Endothelial cell (in vitro differentiated cells): ENCODE measurements at places on chromosomes 2 and 18. TPM values are rescaled to one million over a fixed set of nuclear protein-coding genes. Genes with fewer than 3 reads are reported as not detected.

DNA sequence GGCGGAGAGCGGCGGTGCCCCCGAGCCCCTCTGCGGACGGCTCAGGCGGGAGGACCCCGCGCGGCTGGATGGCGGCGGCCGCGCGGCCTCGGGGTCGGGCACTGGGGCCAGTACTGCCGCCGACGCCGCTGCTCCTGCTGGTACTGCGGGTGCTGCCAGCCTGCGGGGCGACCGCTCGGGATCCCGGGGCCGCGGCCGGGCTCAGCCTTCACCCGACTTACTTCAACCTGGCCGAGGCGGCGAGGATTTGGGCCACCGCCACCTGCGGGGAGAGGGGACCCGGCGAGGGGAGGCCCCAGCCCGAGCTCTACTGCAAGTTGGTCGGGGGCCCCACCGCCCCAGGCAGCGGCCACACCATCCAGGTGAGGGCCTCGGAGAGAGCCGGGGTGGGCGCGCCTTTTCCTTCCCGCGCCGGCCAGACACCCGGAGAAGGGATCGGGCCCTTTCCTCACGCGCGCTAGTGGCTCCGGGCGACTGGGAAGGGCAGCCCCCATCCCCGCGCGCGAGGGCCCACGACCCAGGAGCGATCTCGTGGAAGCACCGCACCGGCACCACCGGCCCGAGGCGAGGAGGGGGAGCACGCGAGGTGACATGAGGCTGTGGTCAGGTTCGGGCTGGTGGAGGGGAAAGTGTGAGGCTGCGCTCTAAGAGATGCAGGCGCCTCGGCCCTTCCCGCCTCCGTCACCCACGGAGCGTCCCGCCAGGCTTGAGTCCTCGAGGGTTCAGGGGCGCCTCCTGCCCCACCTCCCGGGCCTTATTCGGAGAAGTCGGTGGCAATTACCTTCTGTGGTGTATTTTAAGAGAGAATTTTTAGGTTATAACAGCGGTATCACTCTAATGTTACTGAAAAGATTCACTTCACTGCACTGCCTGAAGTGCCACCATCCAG is 607 bp downstream of the LAMA3 start:
- H3K4me1 ChIP-seq: peaks cover 5% of the 10 kb centered on the region
- no peak overlapping the region for H3K4me3 ChIP-seq
- DNase-seq: peak; percentile 14

GRCh38 chr2:236175548-236176150 is 7.5 kb upstream of the GBX2 start:
- H3K27ac ChIP-seq: no peak overlapping the region
- peaks cover 23% of the 10 kb centered on the region for H3K4me1 ChIP-seq
- peaks cover 16% of the 10 kb centered on the region for H3K27me3 ChIP-seq
- H3K36me3 ChIP-seq: no peaks in the 10 kb centered on the region
- no peak for DNase-seq
- H3K4me3 ChIP-seq: no peak overlapping the region

DNA sequence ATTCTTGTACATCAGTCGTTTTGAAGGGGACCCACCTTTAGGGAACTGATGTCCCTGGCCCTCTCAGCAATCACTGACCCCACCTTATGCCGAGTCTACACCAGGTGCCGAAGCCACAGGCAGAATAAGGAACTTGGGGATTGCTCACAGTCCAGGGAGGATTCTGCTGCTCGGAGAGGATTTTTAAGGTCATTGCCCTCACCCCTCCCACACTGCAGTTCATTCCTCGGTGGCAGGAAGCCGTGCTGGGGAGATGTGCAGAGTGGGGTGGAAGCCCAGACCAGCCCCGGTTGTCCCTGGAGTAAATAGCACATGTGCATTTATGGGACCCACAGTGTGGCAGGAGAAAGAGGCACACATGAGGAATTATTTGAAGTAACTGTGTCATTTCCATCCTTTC is 50.4 kb downstream of the PLB1 start:
- H3K4me1 ChIP-seq: peaks cover 21% of the 10 kb centered on the region
- H3K4me3 ChIP-seq: no peak overlapping the region
- no peak for DNase-seq
- no peak overlapping the region for H3K27ac ChIP-seq

DNA sequence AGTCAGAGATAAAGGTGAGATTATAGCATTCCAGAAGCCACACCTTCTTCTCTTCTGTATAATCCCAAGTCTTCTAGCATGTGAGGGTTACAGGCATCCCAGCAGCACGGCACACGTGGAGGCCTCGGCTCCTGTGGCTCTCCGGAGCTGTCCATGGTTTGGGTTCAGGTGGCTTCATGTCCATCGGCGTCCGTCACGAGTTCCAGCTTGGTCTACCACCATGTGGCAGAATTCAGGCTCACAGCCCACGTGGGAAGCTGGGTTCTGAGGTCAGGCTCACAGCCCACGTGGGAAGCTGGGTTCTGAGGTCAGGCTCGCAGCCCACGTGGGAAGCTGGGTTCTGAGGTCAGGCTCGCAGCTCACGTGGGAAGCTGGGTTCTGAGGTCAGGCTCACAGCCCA is 378.3 kb upstream of the SALL3 start:
- DNase-seq: no peak
- H3K27me3 ChIP-seq: peaks cover 7% of the 10 kb centered on the region
- H3K27ac ChIP-seq: no peak overlapping the region
- no peaks in the 10 kb centered on the region for H3K4me1 ChIP-seq
- H3K36me3 ChIP-seq: peaks cover 29% of the 10 kb centered on the region
- no peak overlapping the region for H3K4me3 ChIP-seq

- peaks cover 55% of the 10 kb centered on the region for H3K4me1 ChIP-seq
- H3K36me3 ChIP-seq: peaks cover 5% of the 10 kb centered on the region
Observed at GRCh38 chr2:120237491-120237902, 14.3 kb upstream of the TMEM185B start.

GRCh38 chr18:46411867-46412690 is 244.9 kb downstream of the LOXHD1 start:
- DNase-seq: no peak
- H3K36me3 ChIP-seq: no peaks in the 10 kb centered on the region
- peaks cover 1% of the 10 kb centered on the region for H3K27me3 ChIP-seq

- H3K27ac ChIP-seq: no peak overlapping the region
- H3K4me3 ChIP-seq: no peak overlapping the region
- H3K27me3 ChIP-seq: no peaks in the 10 kb centered on the region
- H3K36me3 ChIP-seq: peaks cover 3% of the 10 kb centered on the region
Observed at GRCh38 chr2:158045362-158045761, 56.3 kb upstream of the UPP2 start.

DNA sequence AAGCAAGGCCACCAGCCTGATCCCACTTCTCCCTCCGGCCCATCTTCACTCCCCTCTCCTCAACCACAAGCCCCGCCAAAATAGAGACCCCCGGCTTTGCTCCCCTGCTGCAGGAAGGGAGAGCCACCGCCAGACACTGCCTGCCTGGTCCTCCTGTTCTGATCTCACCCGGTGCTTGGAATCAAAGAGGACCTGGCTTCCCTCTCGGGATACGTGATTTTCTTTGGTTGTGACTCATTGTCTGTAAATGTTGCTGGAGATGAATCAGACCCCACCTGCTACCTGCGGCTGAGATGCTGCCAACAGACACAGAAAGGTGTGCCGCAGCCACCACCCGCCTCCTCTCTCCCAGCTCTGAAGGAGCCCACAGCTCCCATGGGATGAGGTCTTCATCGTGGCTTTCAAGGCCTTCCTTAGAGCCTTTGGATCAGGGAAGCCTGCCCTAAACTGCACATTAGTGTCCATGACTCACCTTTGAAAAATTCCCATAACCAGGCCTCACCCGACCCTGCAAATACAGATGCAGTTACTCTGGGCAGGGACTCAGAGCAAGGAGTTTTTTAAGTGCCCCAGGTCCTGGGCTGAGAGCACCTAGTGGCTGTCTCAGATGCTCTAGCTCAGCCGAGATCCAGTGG is 79.4 kb upstream of the ZNF532 start:
- no peak overlapping the region for H3K4me3 ChIP-seq
- peaks cover 22% of the 10 kb centered on the region for H3K4me1 ChIP-seq
- H3K27me3 ChIP-seq: peaks cover 3% of the 10 kb centered on the region

GRCh38 chr2:69166812-69167468 is 154.0 kb downstream of the ANTXR1 start:
- H3K36me3 ChIP-seq: peaks cover 3% of the 10 kb centered on the region
- no peak for DNase-seq
- H3K27me3 ChIP-seq: peaks cover 3% of the 10 kb centered on the region
- no peak overlapping the region for H3K27ac ChIP-seq
- H3K4me3 ChIP-seq: peak overlapping the region; percentile 43
- peaks cover 28% of the 10 kb centered on the region for H3K4me1 ChIP-seq

DNA sequence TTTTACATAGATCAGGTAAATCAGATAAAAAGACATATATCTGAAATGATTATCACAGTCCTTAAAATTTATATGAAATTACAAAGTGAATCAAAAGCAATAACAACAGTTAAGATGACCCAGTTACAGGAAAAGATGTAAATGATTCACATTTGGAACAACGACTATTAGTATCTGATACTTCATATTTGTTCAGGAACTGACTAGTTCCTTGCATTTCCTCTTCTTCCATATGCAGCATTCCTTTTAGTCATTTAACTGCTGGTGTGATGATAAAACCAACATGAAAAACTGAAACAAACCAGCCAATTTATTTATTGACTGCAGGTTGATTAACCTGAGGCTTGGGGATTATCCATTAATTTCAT is 75.2 kb downstream of the RBMS1 start:
- H3K27ac ChIP-seq: no peak overlapping the region
- peaks cover 8% of the 10 kb centered on the region for H3K36me3 ChIP-seq
- DNase-seq: no peak
- H3K4me1 ChIP-seq: peaks cover 23% of the 10 kb centered on the region
- no peak overlapping the region for H3K4me3 ChIP-seq
- H3K27me3 ChIP-seq: peaks cover 1% of the 10 kb centered on the region

- H3K27me3 ChIP-seq: peaks cover 23% of the 10 kb centered on the region
- peaks cover 2% of the 10 kb centered on the region for H3K36me3 ChIP-seq
- no peak overlapping the region for H3K4me3 ChIP-seq
- H3K4me1 ChIP-seq: peaks cover 11% of the 10 kb centered on the region
- H3K27ac ChIP-seq: no peak overlapping the region
- no peak for DNase-seq
Observed at GRCh38 chr2:219576505-219577388, 4.6 kb downstream of the INHA start.

DNA sequence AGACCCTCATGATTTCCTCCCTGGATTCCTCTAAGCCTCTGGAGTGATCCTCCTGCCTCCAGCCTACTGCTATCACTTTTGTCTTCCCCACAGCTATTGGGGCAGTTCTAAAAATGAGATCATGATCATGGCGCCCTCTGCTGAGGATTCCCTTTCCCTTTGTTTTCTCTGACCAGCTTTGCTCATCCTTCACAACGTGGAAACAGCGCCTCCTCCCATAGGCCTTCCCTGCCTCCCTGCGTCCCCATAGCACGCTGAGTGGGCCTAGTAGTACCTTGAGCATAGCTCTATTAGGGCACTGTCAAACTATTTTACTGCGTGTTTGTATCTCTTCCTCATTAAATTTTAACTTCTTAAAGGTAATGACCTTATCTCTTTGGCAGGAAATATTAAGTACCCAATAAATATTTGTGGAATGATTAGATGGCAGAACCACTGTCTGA is 207.0 kb upstream of the FANCL start:
- no peak overlapping the region for H3K4me3 ChIP-seq
- H3K4me1 ChIP-seq: peaks cover 7% of the 10 kb centered on the region
- H3K27ac ChIP-seq: no peak overlapping the region
- H3K27me3 ChIP-seq: no peaks in the 10 kb centered on the region

DNA sequence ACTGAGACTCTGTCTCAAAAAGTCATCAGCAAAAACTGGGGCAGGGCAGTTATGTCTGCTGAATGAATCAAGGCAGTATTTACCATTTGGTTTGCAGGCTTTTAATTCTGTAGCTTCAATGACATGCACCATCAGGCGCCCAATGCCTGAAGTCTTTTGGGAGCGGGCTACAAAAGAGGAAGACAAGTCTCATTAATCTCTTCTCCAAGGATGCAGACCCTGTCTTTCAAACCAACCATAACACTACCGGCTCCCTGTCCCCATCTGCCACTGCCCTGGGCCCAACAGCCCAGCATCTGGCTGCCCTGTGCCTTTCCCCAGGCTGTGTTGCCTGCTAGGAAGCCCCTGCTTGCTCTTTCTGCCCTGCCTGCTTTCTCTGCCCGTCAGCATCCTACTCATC is 30.3 kb downstream of the FAM228A start:
- no peak overlapping the region for H3K27ac ChIP-seq
- peaks cover 72% of the 10 kb centered on the region for H3K36me3 ChIP-seq

GRCh38 chr2:129798301-129798581 is 181.2 kb upstream of the RAB6C start:
- H3K4me3 ChIP-seq: no peak overlapping the region
- H3K27ac ChIP-seq: no peak overlapping the region
- H3K4me1 ChIP-seq: no peaks in the 10 kb centered on the region

DNA sequence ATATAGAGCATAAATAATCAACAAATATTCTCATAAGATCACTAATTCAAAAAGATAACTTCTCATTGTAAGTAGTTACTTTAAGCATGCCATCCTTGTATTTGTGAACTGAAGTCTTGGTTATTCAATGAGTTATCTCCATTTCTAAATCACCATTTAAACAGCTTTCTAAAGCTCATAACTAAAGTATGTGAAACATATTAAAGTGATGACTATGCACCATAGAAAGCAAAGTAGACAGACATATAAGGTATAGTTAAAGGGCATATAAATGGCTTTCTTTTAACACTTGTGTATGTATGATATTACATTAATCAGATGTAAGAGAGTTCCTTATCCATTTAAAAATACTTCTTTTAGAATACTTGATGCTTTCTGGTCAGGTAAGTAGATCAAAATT is 83.5 kb downstream of the IKZF2 start:
- H3K27me3 ChIP-seq: no peaks in the 10 kb centered on the region
- H3K27ac ChIP-seq: no peak overlapping the region
- H3K4me3 ChIP-seq: no peak overlapping the region
- peaks cover 6% of the 10 kb centered on the region for H3K4me1 ChIP-seq
- DNase-seq: no peak

DNA sequence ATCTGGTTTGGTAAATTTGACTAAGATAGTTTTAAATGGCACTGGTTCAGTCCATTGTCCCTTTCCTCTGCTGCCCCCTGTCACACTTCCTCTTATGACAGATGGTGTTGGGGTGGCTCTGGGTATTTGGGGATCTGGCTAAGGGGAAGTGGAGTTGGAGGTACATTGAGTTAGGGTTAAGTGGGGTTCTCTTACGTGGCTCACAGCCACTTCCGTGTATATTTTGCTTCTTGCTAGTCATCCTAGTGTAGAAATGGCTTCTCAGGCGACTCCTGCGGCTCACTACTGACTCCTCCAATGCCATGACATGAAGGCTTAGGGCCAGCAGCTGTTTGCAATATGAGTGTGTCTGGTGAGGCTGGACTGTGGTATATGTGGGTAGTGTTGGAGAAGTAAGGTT is 187.0 kb downstream of the HAUS1 start:
- H3K36me3 ChIP-seq: no peaks in the 10 kb centered on the region
- DNase-seq: no peak
- H3K4me1 ChIP-seq: peaks cover 16% of the 10 kb centered on the region
- no peak overlapping the region for H3K27ac ChIP-seq
- no peaks in the 10 kb centered on the region for H3K27me3 ChIP-seq

DNA sequence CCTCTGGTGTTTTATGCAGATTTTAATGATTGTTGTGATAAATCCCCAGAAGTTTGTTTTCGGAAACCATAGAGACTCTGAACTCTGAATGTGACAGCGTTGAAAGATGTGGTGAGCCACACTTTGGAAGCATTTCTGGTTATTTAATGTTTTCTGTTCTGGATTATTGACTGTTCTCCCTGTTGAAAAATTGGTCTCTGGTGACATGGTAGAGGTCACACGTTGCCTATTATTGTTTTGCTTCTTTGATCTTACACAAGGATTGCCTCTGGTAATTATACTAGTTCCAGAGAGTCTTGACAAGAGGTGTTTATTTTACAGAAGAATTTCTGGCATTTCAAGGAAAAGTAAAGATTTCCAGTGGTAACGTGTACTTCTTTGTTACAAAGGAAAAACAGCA is 127.1 kb downstream of the GREB1L start:
- H3K4me1 ChIP-seq: peaks cover 11% of the 10 kb centered on the region
- peaks cover 2% of the 10 kb centered on the region for H3K27me3 ChIP-seq
- H3K36me3 ChIP-seq: peaks cover 4% of the 10 kb centered on the region

ZNF2 gene
- total RNA-seq: 5.3 TPM

MARCHF4 gene
- 0.46 TPM for total RNA-seq

C2orf66 gene
- 1.4 TPM for total RNA-seq

TSPYL6 gene
- total RNA-seq: not detected

GPBAR1 gene
- 0.77 TPM for total RNA-seq
